Dorsolateral prefrontal cortex (tissue), 122 donors: ENCODE measurements at places on chromosomes 7 and 10. TPM values are rescaled to one million over a fixed set of nuclear protein-coding genes. Genes with fewer than 3 reads are reported as not detected.

DNA sequence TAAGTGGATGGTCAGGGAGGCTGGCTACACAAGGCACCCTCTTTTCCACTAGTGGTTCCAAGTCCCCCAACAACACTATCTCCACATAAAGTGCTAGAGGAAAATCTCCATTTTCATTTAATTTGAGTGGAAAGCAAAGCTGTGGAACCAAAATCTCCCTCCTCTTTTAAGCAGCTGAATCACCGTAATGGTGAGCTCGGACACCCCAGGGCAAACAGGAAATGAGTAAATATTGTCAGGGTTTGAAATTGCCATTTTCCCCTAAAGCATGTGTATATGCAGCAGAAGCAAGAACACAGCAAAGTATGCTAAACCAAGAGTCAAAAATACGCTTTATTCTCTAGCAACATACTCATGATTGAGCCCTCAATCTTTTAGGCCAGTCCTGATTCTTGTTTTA is 143.7 kb downstream of the GPAM start:
- DNase-seq, result no peak

GRCh38 chr7:34277803-34278199 is 372.5 kb downstream of the BMPER start:
- no peak for DNase-seq

Gene RAPGEF5
- total RNA-seq, result 204 TPM

- DNase-seq, result no peak
Measured at GRCh38 chr7:142750321-142750938, 1.2 kb downstream of the PRSS1 start.

DNA sequence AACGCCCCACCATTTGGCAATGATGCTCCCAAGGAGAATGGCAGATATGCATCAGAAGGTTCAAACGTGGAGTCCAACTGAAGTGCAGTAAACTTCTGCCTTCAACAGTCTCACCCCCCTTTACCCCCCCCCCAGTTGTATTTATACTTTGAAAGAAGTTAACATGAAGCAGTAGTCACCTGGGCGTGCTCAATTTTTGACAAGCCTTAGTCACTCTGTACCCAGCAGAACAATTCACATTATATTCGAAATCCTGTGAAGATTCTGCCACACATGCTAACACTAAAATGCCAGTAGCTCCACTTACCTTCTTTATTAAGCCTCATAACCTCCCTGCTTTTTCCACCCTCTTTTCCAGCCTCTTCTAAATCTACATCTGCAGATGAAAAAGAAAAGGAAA is 894 bp downstream of the ATXN7L1 start:
- DNase-seq, result no peak

Gene INA
- total RNA-seq, result 126 TPM

DNA sequence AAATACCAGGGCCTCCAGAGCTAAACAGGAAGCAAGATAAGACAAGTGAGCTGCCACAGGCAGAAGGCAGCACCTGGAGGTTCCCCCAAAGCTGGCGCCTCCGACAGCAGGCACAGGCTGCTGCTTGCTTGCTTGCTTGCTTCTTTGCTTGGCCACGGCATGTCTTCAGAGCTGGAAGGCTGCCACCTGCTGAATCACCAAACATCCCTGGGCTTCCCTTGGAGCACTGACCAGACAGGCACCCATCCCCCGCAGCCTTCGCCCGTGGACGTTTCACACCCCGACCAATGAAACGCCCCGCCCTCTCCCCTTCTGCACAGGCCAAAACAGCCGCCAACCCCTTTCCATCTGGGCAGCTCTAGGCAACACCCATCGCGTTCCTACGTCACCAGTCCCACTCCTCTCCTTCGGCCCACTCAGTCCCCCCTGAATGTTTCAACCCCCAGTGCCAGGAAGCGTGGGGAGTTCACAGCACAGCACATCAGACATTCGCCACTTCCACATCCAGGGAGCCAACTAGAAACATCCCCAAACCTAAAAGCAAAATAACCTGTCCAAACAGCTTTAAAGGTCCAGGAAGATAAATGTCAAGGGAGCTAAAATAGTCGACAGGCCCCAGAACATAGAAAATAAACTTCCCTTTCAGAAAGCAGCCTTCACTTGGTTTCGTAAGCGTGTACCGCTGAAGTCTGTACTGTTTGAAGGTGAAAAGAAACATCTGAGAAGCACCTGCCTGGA is 1.6 kb downstream of the SGMS1 start:
- peak; percentile 82 for DNase-seq

- no peak for DNase-seq
Measured at GRCh38 chr7:109901926-109902325, 1189.0 kb upstream of the LRRN3 start.

DNA sequence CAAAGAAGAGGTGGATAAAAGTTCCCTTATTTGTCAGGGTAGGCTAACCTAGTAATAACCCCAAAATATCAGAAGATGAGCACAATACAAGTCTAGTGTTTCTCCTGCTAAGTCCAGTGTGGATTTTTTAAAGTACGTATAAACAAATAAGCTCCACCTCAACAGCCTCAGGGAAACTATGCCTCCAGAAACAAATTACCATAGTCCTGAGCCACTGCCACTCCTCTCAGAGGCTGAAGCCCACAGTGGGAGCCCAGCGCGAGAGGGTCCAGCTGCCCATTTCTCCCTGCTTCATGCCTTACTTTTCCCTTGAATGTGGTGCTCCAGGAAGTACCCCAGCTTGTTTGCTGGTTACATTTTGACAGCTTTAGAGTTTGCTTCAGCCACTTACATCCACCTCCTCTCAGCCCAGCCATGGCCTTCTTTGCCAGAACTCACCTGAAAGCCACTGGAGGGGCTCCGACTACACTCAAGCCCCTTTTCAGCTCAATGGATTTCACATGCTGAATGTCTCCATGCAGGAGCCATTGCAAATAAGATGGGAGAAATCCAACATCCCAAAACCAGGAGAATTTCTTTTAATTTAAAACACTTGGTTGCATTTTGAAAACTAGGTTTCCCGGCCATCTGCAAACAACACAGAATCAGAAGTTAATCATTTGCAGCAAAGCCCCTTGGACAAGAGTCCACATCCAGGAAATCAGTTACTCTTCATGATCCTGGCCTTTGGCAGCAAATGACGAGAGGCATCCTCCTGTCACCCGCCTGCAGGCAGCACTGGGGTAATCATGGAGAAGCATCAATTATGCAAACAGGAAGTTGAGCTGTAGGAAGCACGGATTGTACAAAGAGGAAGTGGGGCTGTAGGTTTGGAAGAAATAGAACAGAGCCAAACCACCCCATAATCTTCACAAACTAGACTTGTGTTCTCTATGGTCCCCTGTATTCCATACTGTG is 138.1 kb downstream of the HERPUD2 start:
- DNase-seq, result no peak

- no peak for DNase-seq
Measured at GRCh38 chr10:47361293-47361692, 13.1 kb downstream of the RBP3 start.

Gene CDHR3
- 28.5 TPM for total RNA-seq

DNA sequence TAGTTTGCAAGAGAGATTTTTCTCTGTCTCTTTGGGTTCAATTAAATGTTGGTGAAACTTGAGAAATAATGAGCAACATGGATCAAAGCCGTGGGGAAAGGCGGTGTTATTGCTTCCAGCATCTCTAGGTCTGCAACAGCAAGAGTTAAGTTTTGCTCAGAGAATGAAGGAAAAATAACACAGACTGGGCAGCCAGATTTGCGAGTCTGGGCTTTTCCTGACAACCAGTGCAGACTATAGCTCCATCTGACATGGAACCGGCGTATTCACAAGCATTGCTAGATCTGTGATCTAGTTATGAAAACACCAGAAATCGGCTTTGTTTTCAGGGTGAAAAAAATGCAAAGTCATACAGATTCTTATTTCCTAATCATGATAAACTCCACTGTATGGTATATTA is 110.4 kb downstream of the CAMK1D start:
- DNase-seq, result no peak

GRCh38 chr7:101303102-101303701 is 18.4 kb downstream of the IFT22 start:
- DNase-seq, result no peak

DNA sequence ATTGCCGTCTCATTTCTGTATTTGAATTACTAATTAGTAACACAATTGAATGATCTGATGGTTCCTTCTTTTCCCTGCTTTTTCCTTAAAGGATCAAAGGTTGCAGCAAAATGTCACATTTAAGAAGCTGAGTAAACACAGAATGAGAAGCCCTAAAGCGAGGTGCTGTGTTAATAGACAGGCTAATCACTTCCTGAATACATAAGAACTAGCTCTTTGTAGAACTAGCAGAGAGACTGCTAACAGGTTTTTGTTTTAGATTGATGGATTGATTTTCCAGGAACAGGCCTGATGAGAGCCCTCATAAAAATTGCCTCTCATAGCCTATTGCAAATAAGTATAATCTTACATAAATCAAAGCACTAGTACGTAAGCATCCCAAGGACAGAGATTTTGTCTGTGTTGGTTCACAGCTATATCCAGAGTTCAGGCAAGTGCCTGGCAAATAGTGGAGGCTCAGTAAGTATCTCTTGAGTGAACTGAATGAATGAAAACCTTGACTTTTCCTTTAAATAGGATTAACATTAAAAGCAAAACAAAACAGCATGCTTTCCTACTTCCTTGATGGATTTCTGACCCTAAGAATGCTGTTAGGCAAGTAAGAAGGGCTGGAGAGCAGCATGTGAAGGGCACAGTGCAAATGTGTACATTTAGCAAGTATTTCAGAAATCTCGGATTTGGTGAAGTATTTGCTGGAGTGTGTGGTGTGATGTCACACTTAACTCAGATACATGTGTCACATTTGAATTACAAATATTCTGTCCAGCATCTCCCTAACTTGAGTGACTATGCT is 3.3 kb downstream of the TMEM229A start:
- DNase-seq, result no peak

Gene PRF1
- 0.56 TPM for total RNA-seq
